HCT116 (cell line): ENCODE measurements at places on chromosomes 3 and 15.

- DNase-seq, result no peak
- no peak overlapping the region for H3K4me3 ChIP-seq
- H3K27ac ChIP-seq, result no peak overlapping the region
- H3K4me1 ChIP-seq, result no peaks in the 10 kb centered on the region
- no peaks in the 10 kb centered on the region for H3K36me3 ChIP-seq
These were observed 24.0 kb upstream of the SPTSSB start for GRCh38 chr3:161395115-161396012.

DNA sequence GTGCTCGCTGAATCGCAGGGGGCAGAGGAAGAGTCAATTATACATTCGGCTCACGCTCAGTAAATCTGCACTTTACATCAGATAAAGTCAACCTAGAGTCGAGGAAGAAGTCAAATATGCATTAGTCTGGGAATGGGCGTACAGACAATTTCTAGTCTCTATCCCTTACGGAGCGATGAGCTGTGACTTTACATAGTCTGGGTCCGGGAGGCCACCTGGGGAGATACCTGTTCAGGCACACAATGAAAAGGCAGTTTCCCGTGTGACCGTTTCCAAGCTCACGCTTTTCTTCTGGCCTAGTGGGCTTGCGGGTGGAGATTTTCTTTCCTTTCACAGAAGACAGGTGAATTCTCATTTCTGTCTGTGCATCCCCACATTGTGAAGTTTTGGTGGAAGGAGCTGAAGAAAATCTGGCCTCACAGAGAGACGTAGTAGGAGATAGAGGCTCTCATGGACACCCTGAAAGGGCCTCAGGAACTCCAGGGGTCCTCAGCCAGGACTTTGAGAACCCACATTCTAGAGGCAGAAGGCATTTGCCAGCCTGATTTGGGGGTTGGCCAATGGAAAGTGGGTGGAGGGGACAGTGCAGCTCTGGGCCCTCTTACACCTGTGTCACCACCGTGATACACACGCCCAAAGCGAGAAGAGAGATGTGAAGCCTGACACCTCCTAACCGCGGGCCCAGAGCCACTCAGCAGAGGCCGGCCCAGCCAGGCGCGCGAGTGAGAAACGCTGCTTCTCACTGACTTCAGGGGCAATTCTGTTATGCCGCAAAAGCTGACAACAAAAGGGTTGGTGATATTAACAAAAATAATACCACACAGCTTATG, 10.7 kb upstream of the OCA2 start:
- no peaks in the 10 kb centered on the region for H3K27me3 ChIP-seq
- no peak overlapping the region for H3K4me3 ChIP-seq
- no peaks in the 10 kb centered on the region for H3K4me1 ChIP-seq
- peaks cover 4% of the 10 kb centered on the region; the same call in 1 of the 2 replicates for H3K36me3 ChIP-seq

GRCh38 chr15:77160562-77161478, 89.9 kb upstream of the TSPAN3 start:
- DNase-seq, result peak; percentile 26
- peaks cover 35% of the 10 kb centered on the region for H3K4me1 ChIP-seq
- peak overlapping the region; percentile 11; the same call in 1 of the 2 replicates for H3K27ac ChIP-seq
- no peak overlapping the region for H3K4me3 ChIP-seq
- no peaks in the 10 kb centered on the region for H3K27me3 ChIP-seq

GRCh38 chr3:49248840-49249227, 28.2 kb downstream of the C3orf62 start:
- H3K27me3 ChIP-seq, result no peaks in the 10 kb centered on the region
- H3K27ac ChIP-seq, result no peak overlapping the region
- H3K4me3 ChIP-seq, result no peak overlapping the region
- DNase-seq, result no peak

GRCh38 chr3:178406206-178406605, 130.0 kb upstream of the KCNMB2 start:
- no peaks in the 10 kb centered on the region for H3K4me1 ChIP-seq
- no peaks in the 10 kb centered on the region for H3K36me3 ChIP-seq
- no peak for DNase-seq
- H3K27me3 ChIP-seq, result no peaks in the 10 kb centered on the region
- H3K27ac ChIP-seq, result no peak overlapping the region

- no peaks in the 10 kb centered on the region for H3K4me1 ChIP-seq
- H3K27me3 ChIP-seq, result no peaks in the 10 kb centered on the region
- DNase-seq, result no peak
- H3K27ac ChIP-seq, result no peak overlapping the region
- H3K36me3 ChIP-seq, result no peaks in the 10 kb centered on the region
- no peak overlapping the region for H3K4me3 ChIP-seq
These were observed 55.8 kb upstream of the MINAR1 start for GRCh38 chr15:79376383-79376782.

DNA sequence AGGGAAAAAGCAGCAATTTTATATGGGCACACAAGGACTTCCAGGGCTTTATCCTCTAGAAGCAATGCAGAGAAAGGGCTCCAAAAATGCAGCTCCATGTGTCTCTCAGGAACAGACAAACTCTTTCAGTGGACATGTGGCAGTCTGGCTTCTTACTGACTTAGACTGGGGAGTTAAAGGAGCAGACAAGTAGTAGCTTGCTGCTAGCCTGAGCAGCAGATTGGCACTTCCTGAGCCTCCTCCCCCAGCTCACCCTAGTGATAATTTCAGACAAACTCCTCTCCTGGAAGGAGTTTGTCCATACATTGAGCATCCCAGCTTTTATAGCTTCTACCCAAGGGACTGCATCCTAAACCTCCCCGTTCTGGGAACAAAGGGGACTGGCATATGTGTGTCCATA, 101.7 kb upstream of the MANF start:
- H3K36me3 ChIP-seq, result no peaks in the 10 kb centered on the region
- H3K4me1 ChIP-seq, result no peaks in the 10 kb centered on the region
- DNase-seq, result no peak

DNA sequence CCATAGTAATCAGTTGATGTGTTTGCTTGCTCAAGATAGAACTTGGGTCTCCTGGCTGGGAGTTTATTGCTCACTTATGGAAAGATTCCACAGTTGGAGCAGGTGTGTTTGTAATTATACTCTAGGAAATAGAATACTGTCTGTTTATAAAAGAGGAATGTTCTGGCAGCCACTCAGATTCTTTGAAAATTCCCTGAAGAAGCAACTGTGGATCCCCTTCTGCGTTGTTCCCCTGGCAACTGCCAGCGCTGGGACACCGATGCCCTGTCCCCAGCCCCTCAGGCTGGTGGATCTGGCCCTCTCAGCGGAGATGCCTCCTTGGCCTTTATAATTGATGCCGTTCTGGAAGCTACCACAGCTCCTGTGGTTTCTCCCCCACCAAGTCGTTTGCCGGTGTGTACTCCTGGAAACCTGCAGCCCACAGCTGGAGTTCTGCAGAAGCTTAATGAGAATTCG, 225.9 kb downstream of the ITPR1 start:
- H3K4me1 ChIP-seq, result peaks cover 30% of the 10 kb centered on the region
- no peaks in the 10 kb centered on the region for H3K36me3 ChIP-seq
- H3K4me3 ChIP-seq, result no peak overlapping the region
- H3K27me3 ChIP-seq, result no peaks in the 10 kb centered on the region
- no peak overlapping the region for H3K27ac ChIP-seq
- DNase-seq, result no peak

DNA sequence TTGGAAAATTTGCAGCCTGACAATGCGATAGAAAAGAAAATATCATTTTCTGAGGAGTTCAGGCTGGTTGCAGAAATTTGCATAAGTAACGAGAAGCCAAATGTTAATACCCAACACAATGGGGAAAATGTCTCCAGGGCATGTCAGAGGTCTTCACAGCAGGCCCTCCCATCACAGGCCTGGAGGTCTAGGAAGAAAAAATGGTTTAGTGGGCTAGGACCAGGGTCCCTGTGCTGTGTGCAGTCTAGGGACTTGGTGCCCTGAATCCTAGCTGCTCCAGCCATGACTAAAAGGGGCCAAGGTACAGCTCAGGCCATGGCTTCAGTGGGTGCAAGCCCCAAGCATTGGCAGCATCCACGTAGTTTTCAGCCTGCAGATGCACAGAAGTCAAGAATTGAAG, 14.5 kb upstream of the AP4E1 start:
- no peaks in the 10 kb centered on the region for H3K4me1 ChIP-seq
- no peaks in the 10 kb centered on the region for H3K27me3 ChIP-seq
- DNase-seq, result no peak

- no peaks in the 10 kb centered on the region for H3K27me3 ChIP-seq
- no peak for DNase-seq
- peaks cover 28% of the 10 kb centered on the region for H3K4me1 ChIP-seq
- no peak overlapping the region; the same call in 1 of the 2 replicates for H3K27ac ChIP-seq
- H3K36me3 ChIP-seq, result no peaks in the 10 kb centered on the region
These were observed 17.5 kb downstream of the ANKRD63 start for GRCh38 chr15:40265355-40265754.

GRCh38 chr3:78809966-78810365, 957.8 kb downstream of the ROBO1 start:
- no peak for DNase-seq
- H3K4me3 ChIP-seq, result no peak overlapping the region
- H3K36me3 ChIP-seq, result no peaks in the 10 kb centered on the region
- no peaks in the 10 kb centered on the region for H3K4me1 ChIP-seq
- no peaks in the 10 kb centered on the region for H3K27me3 ChIP-seq

DNA sequence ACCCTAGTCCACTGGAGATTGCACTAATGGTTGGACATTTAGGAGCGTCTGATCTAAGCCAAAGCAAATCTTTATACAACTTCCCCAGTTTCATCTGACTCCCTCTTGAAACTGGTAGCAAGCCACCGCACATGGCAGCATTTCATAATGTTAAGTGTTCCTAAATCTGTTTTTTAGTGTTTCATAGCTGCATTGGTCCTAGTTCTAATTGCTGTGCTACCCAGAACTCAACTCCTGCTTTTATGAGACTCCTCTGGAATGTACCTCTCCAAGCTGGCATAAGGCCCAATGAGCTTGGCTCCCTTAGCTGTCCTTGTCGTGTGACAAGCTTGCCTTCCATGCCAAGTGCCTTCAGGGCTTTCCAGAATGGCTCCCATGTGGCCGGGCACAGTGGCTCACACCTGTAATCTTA, 65.3 kb upstream of the FLNB start:
- H3K4me3 ChIP-seq, result no peak overlapping the region
- DNase-seq, result no peak
- no peak overlapping the region for H3K27ac ChIP-seq
- H3K36me3 ChIP-seq, result 0 out of 2 replicates have a peak, but pooled peaks cover 3% of the 10 kb centered on the region
- H3K4me1 ChIP-seq, result peaks cover 10% of the 10 kb centered on the region; the same call in 1 of the 2 replicates
- no peaks in the 10 kb centered on the region for H3K27me3 ChIP-seq

GRCh38 chr3:191066669-191067068, 132.4 kb upstream of the OSTN start:
- H3K4me1 ChIP-seq, result no peaks in the 10 kb centered on the region
- no peak for DNase-seq
- no peak overlapping the region for H3K27ac ChIP-seq
- no peak overlapping the region for H3K4me3 ChIP-seq
- H3K36me3 ChIP-seq, result no peaks in the 10 kb centered on the region

DNA sequence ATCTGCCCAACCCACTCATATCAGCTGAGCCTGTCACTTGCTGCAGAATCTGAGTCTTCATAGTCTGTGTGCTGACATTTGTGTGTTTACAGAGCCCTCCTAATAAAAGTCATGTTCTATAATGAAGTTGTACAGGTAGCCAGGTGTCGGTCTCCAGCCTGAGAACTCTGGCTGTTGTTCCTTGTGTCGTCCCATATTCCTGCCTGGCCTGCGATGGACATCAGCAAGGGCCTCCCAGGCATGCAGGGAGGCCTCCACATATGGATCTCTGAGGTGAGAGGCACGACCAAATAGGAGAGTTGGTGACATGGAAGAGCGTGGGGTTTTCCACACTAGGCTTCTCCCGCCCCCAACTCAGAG, 2.9 kb downstream of the VILL start:
- H3K36me3 ChIP-seq, result no peaks in the 10 kb centered on the region
- DNase-seq, result no peak
- H3K4me3 ChIP-seq, result no peak overlapping the region
- H3K27me3 ChIP-seq, result no peaks in the 10 kb centered on the region
- H3K4me1 ChIP-seq, result peaks cover 9% of the 10 kb centered on the region
- H3K27ac ChIP-seq, result no peak overlapping the region

GRCh38 chr15:89227425-89227824, 6.0 kb upstream of the RLBP1 start:
- H3K36me3 ChIP-seq, result no peaks in the 10 kb centered on the region
- H3K4me1 ChIP-seq, result no peaks in the 10 kb centered on the region
- H3K27me3 ChIP-seq, result no peaks in the 10 kb centered on the region
- no peak for DNase-seq

GRCh38 chr3:197286678-197287077, 11.7 kb downstream of the DLG1 start:
- peaks cover 21% of the 10 kb centered on the region for H3K36me3 ChIP-seq
- H3K4me1 ChIP-seq, result no peaks in the 10 kb centered on the region
- H3K27ac ChIP-seq, result no peak overlapping the region

DNA sequence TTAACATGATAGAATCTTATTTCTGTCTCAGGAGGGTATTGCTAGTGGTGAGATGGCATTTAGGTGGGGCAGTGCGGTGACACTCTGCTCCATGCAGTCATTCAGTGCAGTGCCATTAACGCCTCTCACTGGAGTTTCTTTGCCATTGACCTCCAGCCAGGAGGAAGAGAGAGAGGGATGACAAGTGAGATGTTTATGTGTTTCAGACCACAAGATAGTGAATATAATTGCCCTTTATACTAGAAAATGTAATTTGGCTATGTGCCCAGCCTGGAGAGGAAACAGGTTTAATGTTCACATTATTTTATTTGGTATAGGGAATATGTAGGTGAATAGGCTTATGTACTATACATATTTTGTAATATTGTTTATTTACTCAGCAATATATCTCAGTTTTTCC, 84.5 kb downstream of the ZIC1 start:
- no peaks in the 10 kb centered on the region for H3K36me3 ChIP-seq
- DNase-seq, result peak; percentile 0
- no peak overlapping the region for H3K4me3 ChIP-seq
- no peaks in the 10 kb centered on the region for H3K4me1 ChIP-seq

DNA sequence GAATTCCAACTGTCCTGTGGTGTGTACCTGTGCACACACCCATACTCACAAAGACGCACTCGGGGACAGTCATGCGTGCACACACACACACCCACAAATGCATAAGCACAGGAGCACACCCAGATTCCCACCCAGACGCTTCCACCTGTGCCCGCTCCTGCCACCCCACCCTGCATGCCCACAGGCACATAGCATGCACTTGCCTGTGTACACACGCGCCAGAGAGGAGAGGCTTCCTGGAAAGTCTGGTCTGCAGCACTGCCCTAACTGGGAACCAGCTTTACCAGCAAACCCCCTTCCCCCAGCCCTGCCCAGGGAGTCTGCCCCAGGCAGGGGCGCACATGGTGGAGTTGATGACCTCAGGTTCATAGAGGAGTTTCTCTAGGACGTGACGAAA, 246.2 kb downstream of the UACA start:
- no peak overlapping the region for H3K4me3 ChIP-seq
- H3K4me1 ChIP-seq, result no peaks in the 10 kb centered on the region
- no peak for DNase-seq

DNA sequence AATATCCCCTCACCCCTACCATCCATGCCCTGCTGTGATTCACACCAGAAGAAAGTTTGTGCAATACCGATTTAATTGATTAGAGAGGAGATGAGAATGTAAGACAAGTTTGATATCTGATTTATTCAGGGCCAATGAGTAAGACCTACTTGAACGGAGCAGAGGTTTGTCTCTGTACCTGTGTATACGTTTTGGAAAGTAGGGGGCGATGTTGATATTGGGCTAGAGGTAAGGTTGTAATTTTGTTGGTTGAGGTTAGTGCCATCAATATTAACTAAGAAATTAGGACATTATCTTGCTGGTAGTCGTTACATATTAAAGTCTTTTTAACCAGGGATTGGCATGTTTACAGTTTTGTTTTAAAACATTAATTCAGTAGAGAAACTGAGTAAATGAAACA, 20.5 kb downstream of the EAF2 start:
- H3K36me3 ChIP-seq, result no peaks in the 10 kb centered on the region
- no peak overlapping the region for H3K27ac ChIP-seq
- H3K27me3 ChIP-seq, result no peaks in the 10 kb centered on the region
- H3K4me3 ChIP-seq, result no peak overlapping the region
- peak; percentile 26 for DNase-seq
- no peaks in the 10 kb centered on the region for H3K4me1 ChIP-seq
